Hematopoietic multipotent progenitor cell (in vitro differentiated cells): ENCODE measurements at places on chromosomes 5 and 9.

GRCh38 chr9:78879324-78880100 is 582.6 kb downstream of the PSAT1 start:
- no peak for DNase-seq

GRCh38 chr5:138752341-138752950 is 779 bp upstream of the CTNNA1 start:
- DNase-seq: peak; percentile 18

GRCh38 chr9:85978496-85978895 is 37.5 kb downstream of the NAA35 start:
- no peak for DNase-seq

- no peak for DNase-seq
Measured at GRCh38 chr5:9166202-9167112, 379.4 kb downstream of the SEMA5A start.

- DNase-seq: no peak
Measured at GRCh38 chr5:170757182-170757601, 26.3 kb upstream of the GABRP start.

- DNase-seq: no peak
Measured at GRCh38 chr9:95587021-95587964, 70.5 kb upstream of the PTCH1 start.

DNA sequence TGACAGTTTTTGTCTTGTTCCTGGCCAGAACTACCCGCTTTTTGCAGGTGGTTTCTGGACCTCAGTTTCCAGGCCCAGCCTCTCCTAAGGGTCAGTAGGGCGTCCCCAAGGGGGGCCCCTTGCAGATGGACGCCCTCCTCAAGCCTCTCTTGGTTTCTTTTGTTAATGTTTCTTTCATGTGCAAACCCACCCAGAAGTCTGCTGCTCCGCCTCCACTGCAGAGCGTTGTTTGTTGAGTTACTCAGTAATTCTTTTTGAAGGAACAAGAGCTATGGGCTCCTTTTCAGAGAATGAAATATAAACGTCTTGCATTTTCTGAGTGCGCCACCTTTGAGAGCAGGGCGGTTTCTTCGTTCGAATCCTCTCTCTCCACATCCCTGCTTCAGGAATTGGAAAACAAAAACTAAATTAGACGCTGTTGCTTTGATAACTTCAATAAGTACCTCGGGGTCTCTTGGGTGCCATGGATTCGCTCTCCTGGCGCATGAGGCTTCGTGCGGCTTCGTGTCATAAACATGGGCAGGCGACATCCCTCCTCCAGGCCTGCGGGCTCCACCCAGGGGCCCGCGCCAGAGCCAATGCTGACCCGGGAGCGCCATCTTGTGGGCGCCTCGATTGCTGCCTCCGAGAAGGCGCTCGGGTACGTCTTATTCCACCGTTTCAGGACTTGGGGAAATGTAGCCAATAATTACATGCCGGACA is 38.3 kb upstream of the CKMT2 start:
- peak; percentile 86 for DNase-seq

GRCh38 chr9:128540634-128541360 is 11.6 kb upstream of the SPTAN1 start:
- no peak for DNase-seq

DNA sequence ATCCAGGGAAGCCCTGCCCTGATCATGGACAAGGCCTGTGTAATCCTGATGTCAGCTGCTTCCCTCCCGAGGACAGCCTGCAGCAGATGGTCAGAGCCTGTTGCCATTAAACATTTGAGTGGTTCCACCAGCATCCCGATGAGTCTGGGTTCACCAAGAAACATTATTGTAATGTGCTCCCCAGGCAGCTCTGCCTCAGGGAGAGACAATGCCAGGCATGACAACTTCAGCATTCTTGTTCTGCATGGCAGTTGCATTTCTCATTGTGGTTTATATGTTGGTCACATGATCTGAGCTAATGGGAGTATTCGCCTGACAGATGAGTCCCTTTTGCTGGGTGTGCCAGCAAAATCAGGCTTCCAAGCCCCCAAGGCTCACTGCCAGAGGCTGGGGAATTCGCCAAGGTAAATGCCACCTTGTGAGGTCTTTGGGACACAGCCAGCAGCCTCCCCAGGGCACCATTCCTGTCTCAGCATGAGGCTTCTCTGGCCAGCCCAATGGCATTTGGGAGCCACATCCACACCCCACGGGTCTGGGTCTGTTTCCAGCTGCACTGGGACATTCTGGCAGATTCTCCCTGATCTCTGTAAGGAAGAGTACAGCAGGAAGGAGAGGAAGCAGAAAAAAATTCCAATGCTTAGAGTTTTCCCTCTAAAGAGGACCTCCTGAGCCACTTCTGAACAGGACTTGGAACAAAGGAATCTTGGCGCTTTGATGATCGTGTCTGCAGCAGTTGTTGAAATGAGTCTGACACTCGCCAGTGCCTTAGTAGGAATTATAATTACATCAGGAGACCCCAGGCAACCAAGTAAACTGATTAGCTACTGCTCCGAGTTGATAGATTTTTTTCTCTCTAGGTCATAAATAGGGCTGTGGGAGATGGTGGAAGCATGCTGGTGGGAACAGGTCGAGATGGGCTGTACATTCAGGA is 18.7 kb downstream of the KCNIP1 start:
- DNase-seq: peak; percentile 26

DNA sequence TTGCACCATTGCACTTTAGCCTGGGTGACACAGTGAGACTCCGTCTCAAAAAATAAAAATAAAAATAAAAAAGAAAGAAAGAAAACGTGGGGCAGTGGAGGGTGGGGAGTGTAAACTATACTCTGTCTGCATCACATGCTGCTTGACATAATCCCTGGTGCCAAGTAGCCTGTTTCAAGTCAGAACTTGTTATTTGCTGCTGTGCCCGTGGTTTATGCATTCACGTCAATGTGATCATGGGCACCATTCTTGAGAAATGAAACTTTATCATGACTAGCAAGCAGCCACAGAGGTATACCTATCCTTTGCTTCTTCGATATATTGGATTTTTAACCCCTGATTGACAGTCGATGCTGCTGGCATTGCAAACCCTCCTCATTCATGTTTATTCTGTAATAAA is 4.1 kb upstream of the SMU1 start:
- no peak for DNase-seq
